ENCODE measurements at places on chromosomes 1 and 21.

DNA sequence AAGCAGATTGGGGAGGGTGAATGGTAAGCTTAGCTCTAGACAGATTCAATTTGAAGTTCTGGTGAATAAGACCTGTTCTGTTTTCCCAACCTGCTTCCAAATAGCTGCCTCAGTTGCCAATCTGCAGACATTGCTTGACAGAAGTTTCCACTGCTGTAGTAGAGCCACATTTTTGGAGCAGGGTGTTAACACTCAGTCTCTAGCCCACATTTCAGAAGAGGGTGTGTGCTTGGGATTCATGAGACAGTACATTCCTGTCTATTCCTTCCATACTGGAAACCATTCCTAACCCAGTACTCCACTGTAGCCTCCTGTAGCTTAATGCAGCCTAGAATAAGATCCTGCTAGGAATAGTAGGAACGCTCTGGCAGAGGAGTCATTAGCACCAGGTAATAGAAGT, 450.5 kb downstream of the NUF2 start:
- DNase-seq = no peak

- DNase-seq = no peak
These were observed 1.6 kb downstream of the TTC13 start for GRCh38 chr1:230976825-230977747.

- DNase-seq = no peak
These were observed 50.1 kb upstream of the COL6A1 start for GRCh38 chr21:45931397-45931969.

GRCh38 chr1:36098650-36099365, 10.1 kb downstream of the ADPRS start:
- DNase-seq = no peak

DNA sequence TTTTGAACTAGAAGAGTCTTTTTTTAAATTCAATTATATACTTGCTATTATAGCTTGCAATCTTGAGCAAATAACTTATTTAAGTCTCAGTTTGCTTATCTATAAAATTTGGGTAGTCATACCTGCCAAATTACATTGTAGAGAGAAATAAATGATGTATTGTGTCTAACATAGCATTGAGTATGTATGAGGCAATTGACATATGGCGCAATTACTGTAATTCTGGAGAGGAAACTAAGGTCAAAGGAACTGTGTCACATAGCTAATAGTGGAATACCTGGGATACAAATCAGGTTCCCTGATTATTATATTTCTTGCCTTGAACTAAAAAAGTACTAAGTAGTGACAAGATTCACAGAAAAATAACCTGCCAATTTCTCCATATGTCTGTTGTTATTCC, 302.5 kb downstream of the PDE4B start:
- DNase-seq = no peak

- DNase-seq = no peak
These were observed 10.0 kb downstream of the MAP3K21 start for GRCh38 chr1:233337505-233337904.

DNA sequence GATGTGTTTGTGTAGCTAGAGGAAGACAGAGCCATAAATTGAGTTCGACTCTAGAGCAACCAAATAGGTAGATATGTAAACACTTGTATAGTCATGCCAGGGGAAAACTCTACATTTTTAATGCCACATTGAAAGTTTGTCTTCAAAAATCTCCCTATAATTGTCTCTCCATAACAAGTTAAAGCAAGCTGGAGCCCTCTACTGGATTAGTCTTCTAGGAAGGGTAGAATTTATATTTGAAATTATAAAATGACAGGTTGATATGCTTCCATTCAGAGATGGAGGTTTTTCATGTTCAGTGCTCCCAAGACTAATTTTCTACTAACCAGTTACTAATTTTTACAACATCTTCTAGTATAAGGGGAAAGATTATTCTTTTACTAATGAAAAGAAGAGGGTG, 13.1 kb upstream of the COL24A1 start:
- no peak for DNase-seq

DNA sequence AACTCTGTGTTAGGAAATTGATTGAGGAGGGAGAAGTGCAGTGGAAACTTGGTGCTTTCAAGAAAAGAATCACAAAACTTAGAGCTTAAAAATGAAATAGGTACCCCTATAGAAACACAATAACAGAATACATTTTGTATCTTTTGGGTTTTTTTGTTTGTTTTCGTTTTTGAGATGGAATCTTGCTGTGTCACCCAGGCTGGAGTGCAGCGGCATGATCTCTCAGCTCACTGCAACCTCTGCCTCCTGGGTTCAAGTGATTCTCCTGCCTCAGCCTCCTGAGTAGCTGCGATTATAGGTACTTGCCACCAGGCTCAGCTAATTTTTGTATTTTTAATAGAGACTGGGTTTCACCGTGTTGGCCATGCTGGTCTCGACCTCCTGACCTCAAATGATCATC, 51.5 kb upstream of the RAVER2 start:
- no peak for DNase-seq

DNA sequence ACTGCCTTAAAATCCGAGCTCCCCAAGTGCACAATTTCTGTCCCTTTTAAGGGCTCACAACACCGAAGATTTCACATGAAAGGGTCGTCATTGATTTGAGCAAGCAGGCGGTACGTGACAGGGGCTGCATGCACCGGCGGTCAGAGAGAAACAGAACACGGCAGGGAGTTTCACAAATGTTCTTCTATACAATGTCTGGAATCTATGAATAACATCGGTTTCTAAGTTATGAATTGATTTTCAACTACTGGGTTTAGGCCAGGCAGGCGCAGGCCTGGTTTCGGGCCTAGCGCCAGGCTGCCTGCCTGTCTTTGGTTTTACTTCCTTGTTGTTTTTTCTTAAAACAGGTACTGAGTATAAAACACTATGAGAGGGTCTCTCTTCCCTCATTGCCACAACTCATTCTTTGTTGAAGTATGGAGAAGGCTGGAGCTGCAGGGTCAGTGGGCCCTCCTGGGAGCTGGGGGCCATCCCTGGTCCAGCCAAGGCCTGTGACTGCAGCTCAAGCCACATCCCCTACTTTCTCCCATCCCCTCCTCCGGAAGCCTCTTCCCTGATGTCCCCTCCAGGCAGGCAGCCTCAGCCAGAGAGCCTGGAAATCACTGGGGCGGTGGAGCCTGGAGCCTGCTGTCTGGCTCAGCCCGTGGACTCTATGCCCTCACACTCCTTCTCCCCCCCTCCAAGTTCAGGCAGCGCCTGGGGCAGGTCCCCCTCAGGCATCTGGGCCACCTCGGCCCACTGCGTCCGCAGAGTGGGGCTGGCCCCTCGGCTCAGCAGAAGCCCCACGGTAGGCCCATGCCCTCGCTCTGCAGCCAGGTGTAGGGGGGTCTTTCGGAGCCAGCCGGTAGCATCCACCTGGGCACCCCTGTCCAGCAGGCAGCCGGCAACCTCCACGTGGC, 2.4 kb downstream of the ANKRD65 start:
- no peak for DNase-seq

DNA sequence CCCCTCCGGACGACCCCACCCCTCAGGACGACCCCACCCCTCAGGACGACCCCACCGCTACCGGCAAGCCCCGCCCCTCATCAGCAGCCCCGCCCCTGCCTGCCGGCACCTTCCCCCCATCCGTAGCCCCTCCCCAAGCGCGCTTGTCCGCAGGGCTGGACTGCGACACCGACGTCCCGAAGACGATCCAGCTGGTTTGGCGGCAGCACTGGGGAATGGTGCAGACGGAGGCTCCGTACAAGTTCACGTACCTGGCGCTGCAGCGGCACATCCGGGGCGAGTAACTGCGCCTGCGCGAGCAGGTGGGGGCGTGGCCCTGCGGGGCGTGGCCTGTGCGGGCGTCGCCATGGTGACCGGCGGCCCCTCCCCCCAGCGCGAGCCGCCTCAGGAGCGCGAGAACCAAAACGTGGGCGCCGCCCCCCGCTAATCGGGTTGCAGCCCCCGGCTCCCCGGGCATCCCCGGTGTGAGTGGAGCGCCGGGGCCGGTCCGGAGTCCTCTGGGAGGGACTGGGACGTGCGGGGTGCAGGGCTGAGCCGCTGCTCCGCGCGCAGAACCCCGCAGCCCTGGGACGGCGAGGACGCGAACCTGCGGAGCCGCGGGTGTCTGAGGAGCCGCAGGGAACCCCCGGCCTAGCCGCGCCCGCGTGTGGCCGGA, 4.9 kb downstream of the RNF223 start:
- peak; percentile 81 for DNase-seq

GRCh38 chr1:103509250-103509649, 16.2 kb upstream of the RNPC3 start:
- no peak for DNase-seq

GRCh38 chr1:8343464-8344001, 25.6 kb downstream of the SLC45A1 start:
- DNase-seq = no peak

All from stimulated activated CD8-positive, alpha-beta memory T cell treated with anti-CD3 and anti-CD28 coated beads, Interleukin-2, amount 100 ng/mL, for 48 hours (primary cell).